ENCODE measurements at places on chromosomes 7 and 10. TPM values are rescaled to one million over a fixed set of nuclear protein-coding genes. Genes with fewer than 3 reads are reported as not detected.

SCIN gene
- total RNA-seq, result 0.77 TPM

ADAM12 gene
- 0.17 TPM for total RNA-seq

PNLIPRP2 gene
- not detected for total RNA-seq

CALHM1 gene
- 0.94 TPM for total RNA-seq

FAM25G gene
- total RNA-seq, result not detected

VWDE gene
- total RNA-seq, result 4.8 TPM

ENO4 gene
- total RNA-seq, result not detected

SFTPA2 gene
- total RNA-seq, result not detected

PIK3CG gene
- total RNA-seq, result 55.9 TPM

RADIL gene
- total RNA-seq, result 0.17 TPM

IL2RA gene
- total RNA-seq, result 184 TPM

HIF1AN gene
- total RNA-seq, result 52.3 TPM

VWA2 gene
- not detected for total RNA-seq

ANKRD22 gene
- not detected for total RNA-seq

LRRC18 gene
- total RNA-seq, result 0.25 TPM

OR6B1 gene
- not detected for total RNA-seq

PIP gene
- not detected for total RNA-seq

RNF32 gene
- total RNA-seq, result 0.97 TPM

SLC13A4 gene
- total RNA-seq, result not detected

DNAJC12 gene
- 3.6 TPM for total RNA-seq

OPN1SW gene
- total RNA-seq, result not detected

ARHGAP12 gene
- total RNA-seq, result 15.9 TPM

PRSS37 gene
- not detected for total RNA-seq

NPTX2 gene
- total RNA-seq, result not detected

ANKRD61 gene
- total RNA-seq, result not detected

OR6V1 gene
- total RNA-seq, result not detected

TRPV5 gene
- total RNA-seq, result not detected

TAX1BP1 gene
- total RNA-seq, result 71.8 TPM

EN2 gene
- not detected for total RNA-seq

BAMBI gene
- 0.31 TPM for total RNA-seq

CPXM2 gene
- not detected for total RNA-seq

PLOD3 gene
- total RNA-seq, result 48.9 TPM

LRRD1 gene
- not detected for total RNA-seq

RARRES2 gene
- not detected for total RNA-seq

SPDYE2 gene
- total RNA-seq, result 0.28 TPM

UCMA gene
- not detected for total RNA-seq

CYP3A4 gene
- not detected for total RNA-seq

SLC26A5 gene
- 0.54 TPM for total RNA-seq

CACNA2D1 gene
- total RNA-seq, result not detected

SPACDR gene
- total RNA-seq, result 3.5 TPM

SLC39A12 gene
- not detected for total RNA-seq

UNC5B gene
- 0.03 TPM for total RNA-seq

DENND11 gene
- total RNA-seq, result 42.4 TPM

FOXI2 gene
- not detected for total RNA-seq

CACNB2 gene
- not detected for total RNA-seq

RAB19 gene
- 8.1 TPM for total RNA-seq

HOXA9 gene
- not detected for total RNA-seq

OLAH gene
- total RNA-seq, result 0.45 TPM

ACTL6B gene
- not detected for total RNA-seq

NAT16 gene
- total RNA-seq, result not detected

PLXDC2 gene
- 1.0 TPM for total RNA-seq

All from activated naive CD8-positive, alpha-beta T cell treated with anti-CD3 and anti-CD28 coated beads, Interleukin-2, amount 10 ng/mL, durations not matched to agents 7 days and 5 days (primary cell).